ENCODE measurements at places on chromosomes 11 and 22.

DNA sequence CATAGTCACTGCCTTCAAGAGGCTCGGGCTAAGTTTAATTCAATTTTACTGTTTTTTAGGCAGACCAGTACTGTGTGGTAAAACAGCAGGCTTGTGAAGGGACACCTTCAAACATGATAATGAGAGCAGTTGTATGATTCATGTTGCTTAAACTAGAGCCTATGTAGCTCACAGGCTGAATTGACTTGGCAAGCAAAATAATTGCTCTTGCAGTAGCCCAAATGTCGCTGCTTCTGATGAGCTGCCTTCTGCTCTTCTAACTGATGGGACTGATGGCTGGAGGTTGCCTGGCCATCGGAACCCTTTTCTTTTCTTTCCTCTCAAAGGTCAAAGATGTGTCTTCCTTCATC is 137.6 kb downstream of the MAML2 start:
- no peak for DNase-seq

GRCh38 chr11:112082729-112083128 is 3.8 kb downstream of the TIMM8B start:
- DNase-seq: no peak

DNA sequence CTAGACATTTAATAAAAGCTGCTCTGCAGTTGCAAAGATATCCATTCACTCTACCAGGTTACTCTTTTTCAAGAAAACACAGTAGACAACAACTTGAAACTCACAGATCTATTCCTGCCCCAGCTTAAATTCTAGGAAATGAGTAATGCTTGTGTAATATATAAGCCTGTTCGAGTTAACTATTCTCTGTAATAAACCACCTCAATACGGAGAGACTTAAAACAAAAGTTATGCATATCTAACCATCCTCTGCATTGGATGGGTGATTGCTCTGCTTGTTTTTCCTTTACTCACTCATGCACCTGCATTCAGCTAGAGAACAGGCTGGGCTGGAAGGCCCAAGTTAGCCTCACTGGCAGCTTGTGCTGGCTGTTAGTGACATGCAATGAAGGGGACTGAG is 13.3 kb downstream of the LRRC4C start:
- no peak for DNase-seq

GRCh38 chr22:23892706-23893105 is 1.5 kb upstream of the MIF start:
- DNase-seq: peak; percentile 87

- DNase-seq: no peak
Observed at GRCh38 chr22:36079041-36079440, 50.4 kb upstream of the RBFOX2 start.

- no peak for DNase-seq
Observed at GRCh38 chr11:26731084-26731456, 9.2 kb upstream of the SLC5A12 start.

GRCh38 chr22:47041271-47042115 is 279.0 kb downstream of the TBC1D22A start:
- no peak for DNase-seq

DNA sequence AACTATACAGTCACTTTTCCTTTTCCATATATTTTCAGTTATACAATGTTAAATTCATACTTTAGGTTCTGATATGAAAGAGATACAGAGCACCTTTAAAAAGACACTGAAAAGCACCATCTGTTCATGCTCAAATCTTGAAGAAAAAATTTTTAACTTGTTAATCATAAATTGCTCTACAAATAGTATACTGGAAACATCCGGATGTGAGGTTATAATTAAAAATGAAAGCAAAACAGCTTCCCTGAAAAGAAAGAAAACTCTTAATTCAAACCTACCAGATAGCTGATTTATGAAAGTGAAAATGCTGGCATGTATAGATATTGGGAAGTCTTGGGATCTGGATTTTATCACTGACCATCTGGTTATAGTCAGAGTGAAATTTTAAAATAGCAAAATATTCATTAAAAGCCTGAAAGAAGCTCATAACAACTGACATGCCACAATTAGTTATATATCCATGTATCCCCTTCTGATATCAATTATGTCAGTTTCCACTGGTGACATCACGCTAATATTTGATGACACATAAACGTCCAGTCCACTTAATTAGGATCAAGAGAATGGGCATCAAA is 740.0 kb downstream of the DLG2 start:
- no peak for DNase-seq

DNA sequence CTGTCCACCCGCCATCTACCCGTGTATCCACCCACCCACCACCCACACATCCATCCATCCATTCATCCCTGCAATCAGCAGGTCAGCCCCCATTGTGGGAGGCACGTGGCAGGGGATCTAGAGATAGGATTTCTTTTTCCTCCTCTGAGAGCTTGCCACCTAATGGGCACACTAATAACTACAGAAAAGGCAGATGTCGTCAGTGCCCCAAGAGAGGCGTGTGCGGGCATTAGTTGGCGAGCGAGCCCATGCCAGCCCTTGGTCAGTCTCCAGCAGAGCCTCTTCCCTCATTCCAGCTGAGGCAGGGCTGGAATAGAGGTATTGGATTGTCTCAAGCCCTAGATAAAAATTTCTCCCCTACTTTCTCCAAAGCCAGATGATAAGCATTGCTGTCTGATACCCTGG is 9.7 kb downstream of the USP2 start:
- peak; percentile 42 for DNase-seq
